ENCODE measurements at places on chromosomes 16 and 17. TPM values are rescaled to one million over a fixed set of nuclear protein-coding genes. Genes with fewer than 3 reads are reported as not detected.

Gene ITGB3
- polyA plus RNA-seq = 5.6 TPM

Gene ATP1B2
- 4.8 TPM for polyA plus RNA-seq

Gene EVPLL
- polyA plus RNA-seq = not detected

Gene GDPD3
- 18.1 TPM for polyA plus RNA-seq

Gene ZNF598
- 28.9 TPM for polyA plus RNA-seq
